ENCODE measurements at places on chromosomes 16 and 17.

- DNase-seq = no peak
These were observed at the start of gene MYH10 for GRCh38 chr17:8630227-8630801. MYH10 (minus strand) TSS chr17:8630725; CDS start chr17:8623246, 7,479 bp downstream.

- DNase-seq = no peak
These were observed 19.3 kb downstream of the FCSK start for GRCh38 chr16:70473446-70474319.

DNA sequence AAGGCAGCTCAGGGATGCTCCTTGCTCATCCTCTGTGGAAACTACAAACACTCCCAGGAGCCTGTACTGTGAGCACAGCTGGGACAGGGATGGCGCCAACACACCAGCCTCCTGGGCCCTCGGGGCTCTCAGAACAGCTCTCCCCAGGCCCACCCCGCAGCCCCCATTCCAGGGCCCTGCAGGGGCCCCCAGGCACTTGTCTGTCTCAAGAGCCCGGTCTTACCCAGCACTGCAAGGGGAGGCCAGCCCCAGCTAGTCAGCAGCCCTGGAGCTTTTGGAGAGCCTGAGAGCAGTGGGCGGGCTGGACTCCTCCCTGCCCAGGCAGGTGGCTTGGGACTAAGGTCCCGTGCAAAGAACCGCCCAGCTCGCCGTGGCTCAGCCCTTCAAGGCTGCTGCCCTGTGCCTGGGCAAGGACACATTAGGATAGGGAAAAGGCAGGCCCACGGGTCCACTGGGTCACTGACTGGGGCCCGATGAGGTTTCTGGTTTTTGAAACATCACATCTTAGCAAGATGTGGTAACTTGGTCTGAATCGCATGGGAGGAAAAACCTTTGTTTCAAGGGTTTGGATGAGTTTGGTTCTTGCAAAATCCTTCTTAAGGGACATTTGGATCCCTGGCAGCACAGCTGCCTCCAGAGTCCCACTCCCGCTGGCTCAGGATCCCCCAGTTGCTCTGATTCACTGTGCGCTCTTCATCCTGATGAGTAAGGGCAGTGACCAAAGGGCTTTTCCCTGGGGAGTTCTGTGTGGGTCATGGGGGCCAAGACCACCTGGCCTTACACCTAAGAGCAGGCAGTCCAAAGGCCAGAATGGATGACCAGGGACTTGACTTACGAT, 2.8 kb downstream of the DNASE1L2 start:
- DNase-seq = no peak

DNA sequence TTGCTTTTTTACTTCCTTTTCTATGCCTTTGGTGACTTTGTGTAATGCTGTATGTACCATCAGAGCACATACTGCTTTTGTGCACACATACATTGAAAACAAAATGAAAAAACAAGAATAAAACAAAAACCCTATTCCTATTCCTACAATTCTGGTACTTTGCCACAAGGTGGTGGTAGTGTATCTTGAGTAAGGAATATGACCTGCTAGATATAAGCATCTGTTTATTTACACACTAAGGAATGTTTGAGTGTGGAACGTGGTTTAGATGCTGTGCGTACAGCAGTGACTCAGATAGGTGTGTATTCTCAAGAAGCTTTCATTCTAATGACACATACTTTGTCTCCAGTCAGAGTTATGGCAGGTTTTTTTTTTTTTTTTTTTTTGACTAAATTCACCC, 606.2 kb downstream of the WWOX start:
- no peak for DNase-seq

GRCh38 chr17:20035501-20035900, 26.3 kb downstream of the SPECC1 start:
- no peak for DNase-seq

DNA sequence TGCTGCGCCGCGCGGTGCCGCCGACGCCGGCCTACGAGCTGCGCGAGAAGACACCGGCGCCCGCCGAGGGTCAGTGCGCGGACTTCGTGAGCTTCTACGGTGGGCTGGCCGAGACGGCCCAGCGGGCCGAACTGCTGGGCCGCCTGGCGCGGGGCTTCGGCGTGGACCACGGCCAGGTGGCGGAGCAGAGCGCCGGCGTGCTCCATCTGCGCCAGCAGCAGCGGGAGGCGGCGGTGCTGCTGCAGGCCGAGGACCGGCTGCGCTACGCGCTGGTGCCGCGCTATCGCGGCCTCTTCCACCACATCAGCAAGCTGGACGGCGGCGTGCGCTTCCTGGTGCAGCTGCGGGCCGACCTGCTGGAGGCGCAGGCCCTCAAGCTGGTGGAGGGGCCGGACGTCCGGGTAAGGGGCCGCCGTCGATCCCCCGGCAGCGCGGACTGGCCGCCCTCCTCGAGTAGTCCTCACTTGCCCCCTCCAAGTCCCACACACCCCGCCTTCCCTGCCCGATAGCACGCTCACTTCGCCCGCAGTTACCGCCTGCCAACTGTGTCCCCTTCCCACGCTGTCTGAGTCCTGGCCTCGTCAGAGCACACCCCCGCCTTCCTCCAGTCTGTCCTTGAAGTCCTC, 470 bp downstream of the MLYCD start:
- peak; percentile 8 for DNase-seq

DNA sequence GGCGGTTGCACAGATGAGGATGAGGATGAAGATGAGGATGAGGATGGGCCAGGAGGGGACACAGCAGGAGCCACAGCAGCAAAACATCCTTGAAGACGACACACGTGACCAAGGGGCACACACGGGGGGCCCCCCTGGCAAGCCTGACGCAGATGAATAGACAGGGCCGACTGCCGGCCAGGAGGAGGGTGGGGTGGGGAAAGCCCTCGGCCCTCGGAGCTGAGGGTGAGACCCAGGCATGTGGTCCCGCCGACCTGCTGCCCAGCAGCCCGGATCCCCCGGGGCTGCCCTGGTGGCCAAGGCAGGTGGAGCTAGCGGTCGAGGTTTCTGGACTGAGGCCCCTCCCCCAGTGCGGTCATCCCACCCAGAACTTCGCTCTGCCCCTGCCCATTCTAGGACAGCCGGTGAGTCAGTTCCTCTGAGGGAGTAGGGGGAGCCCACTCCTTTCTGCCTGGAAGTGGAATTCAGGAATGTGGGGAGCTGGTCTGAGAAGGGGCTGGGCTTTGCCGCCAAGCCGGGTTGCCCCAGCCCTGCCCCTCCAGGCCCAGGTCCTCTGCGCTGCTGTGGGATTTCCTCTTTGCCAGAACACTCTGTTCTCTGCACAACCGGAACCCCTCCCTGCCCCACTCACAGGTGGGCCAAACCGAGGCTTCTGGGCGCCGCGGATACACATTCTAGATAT, 9.9 kb downstream of the CYGB start:
- peak; percentile 27 for DNase-seq

DNA sequence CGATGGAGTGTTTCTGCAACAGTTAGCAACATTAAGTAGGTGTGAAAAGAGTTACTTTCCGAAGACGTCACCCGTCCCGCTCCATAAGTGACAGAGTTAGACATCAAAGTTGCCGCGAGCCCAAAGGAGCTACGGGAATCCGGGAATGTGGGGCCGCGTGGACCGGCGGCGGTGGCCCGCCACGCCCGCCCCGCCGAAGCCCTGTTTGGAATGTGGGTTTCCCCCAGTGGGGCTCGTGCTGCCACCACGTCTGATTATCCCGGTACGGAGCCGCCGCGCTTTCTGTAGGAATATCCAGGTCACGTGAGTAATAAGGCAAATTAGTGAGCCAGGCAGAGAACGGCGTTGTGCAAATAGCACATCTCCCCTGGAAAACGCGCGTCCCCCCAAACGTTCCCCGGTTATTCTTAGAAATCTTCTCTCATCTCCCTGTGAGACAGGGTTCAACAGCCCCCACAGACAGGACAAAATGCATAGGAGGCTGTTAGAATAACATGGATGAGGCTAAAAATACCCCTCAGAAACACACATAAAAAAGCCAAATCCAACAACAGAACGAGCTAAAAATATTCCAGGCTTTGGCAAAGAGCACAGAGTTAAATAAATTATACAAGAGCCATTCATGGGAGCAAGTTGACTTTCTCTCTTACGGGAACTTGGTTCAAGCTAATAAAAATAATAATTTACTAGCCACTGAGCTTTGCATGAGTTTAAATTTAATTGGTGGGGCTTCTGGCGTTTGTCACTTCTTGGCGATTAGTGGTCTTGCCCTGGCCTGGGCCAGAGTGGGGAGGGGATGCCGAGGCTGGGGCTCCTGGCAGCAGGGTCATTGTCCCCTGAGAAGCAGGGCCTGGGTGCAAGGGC, 8.6 kb downstream of the BAHCC1 start:
- DNase-seq = no peak

- peak; percentile 25 for DNase-seq
These were observed 690 bp downstream of the PITPNC1 start for GRCh38 chr17:67377488-67378453.

GRCh38 chr16:359871-360697, 7.6 kb upstream of the AXIN1 start:
- DNase-seq = no peak
